Motor neuron (in vitro differentiated cells): ENCODE measurements at places on chromosomes 16 and 17. TPM values are rescaled to one million over a fixed set of nuclear protein-coding genes. Genes with fewer than 3 reads are reported as not detected.

The CCDC154 gene
- total RNA-seq = 0.13 and 0.18 TPM in 2 replicates

The TSNAXIP1 gene
- total RNA-seq = 3.4 TPM in 2 replicates

The CIAPIN1 gene
- 60.5 and 64.4 TPM in 2 replicates for total RNA-seq

The OR1A2 gene
- total RNA-seq = not detected in 2 replicates

The ARL5C gene
- 0.66 TPM in 1 of 2 replicates, not detected in the other for total RNA-seq

The MPO gene
- total RNA-seq = not detected in 2 replicates

The KRTAP1-1 gene
- not detected in 2 replicates for total RNA-seq

The NPIPA8 gene
- not detected in 2 replicates for total RNA-seq

The CDH11 gene
- total RNA-seq = 141 and 142 TPM in 2 replicates

The CNTNAP1 gene
- 22.7 and 23.6 TPM in 2 replicates for total RNA-seq

The ENPP7 gene
- 0.13 and 0.14 TPM in 2 replicates for total RNA-seq

The CLEC3A gene
- total RNA-seq = 0.53 TPM in 1 of 2 replicates, not detected in the other

The ADAD2 gene
- 1.5 TPM in 1 of 2 replicates, not detected in the other for total RNA-seq

The GLG1 gene
- total RNA-seq = 93.9 and 102 TPM in 2 replicates

The MMP28 gene
- 0.32 TPM in 1 of 2 replicates, not detected in the other for total RNA-seq

The PRAC2 gene
- total RNA-seq = not detected in 2 replicates

The PGS1 gene
- total RNA-seq = 18.5 and 19.5 TPM in 2 replicates

The GAN gene
- 9.9 and 11.0 TPM in 2 replicates for total RNA-seq

The ANKFN1 gene
- 0.73 and 1.8 TPM in 2 replicates for total RNA-seq

The GINS2 gene
- 9.5 and 11.4 TPM in 2 replicates for total RNA-seq

The KREMEN2 gene
- total RNA-seq = 1.9 and 2.3 TPM in 2 replicates

The TBC1D3B gene
- 2.6 and 3.2 TPM in 2 replicates for total RNA-seq

The SNX20 gene
- total RNA-seq = 0.73 TPM in 1 of 2 replicates, not detected in the other

The SETD1A gene
- total RNA-seq = 2.9 and 3.5 TPM in 2 replicates

The HID1 gene
- total RNA-seq = 13.6 and 14.5 TPM in 2 replicates

The SPATA32 gene
- 0.21 TPM in 1 of 2 replicates, not detected in the other for total RNA-seq

The KPNA2 gene
- total RNA-seq = 75.5 and 77.6 TPM in 2 replicates

The CCL4 gene
- not detected in 2 replicates for total RNA-seq

The FNDC8 gene
- not detected in 2 replicates for total RNA-seq

The OR2C1 gene
- 0.22 and 0.38 TPM in 2 replicates for total RNA-seq

The ABCC12 gene
- 0.05 and 0.19 TPM in 2 replicates for total RNA-seq

The TBC1D3K gene
- not detected in 2 replicates for total RNA-seq

The DHRS7C gene
- total RNA-seq = not detected in 2 replicates

The CBFA2T3 gene
- total RNA-seq = 0.41 and 1.1 TPM in 2 replicates

The C16orf54 gene
- total RNA-seq = 0.26 TPM in 1 of 2 replicates, not detected in the other

The CACNG5 gene
- not detected in 2 replicates for total RNA-seq

The GPS2 gene
- total RNA-seq = 40.2 and 46.9 TPM in 2 replicates

The CDYL2 gene
- 0.34 and 0.91 TPM in 2 replicates for total RNA-seq

The SLC5A10 gene
- 0.09 and 0.31 TPM in 2 replicates for total RNA-seq

The COQ7 gene
- total RNA-seq = 21.5 and 23.1 TPM in 2 replicates
